ENCODE measurements at places on chromosomes 3 and 15. TPM values are rescaled to one million over a fixed set of nuclear protein-coding genes. Genes with fewer than 3 reads are reported as not detected.

Gene AMOTL2
- total RNA-seq: 300 TPM

Gene ESYT3
- total RNA-seq: 8.5 TPM

Gene CIB2
- 23.6 TPM for total RNA-seq

Gene CALML4
- total RNA-seq: 3.9 TPM

Gene SAMD7
- not detected for total RNA-seq

Gene TF
- not detected for total RNA-seq

Gene EIF3J
- total RNA-seq: 28.3 TPM

Gene C3orf20
- 0.11 TPM for total RNA-seq

Gene AADACL2
- not detected for total RNA-seq

Gene GOLGA8M
- not detected for total RNA-seq
